ENCODE measurements at places on chromosomes 1 and 21. TPM values are rescaled to one million over a fixed set of nuclear protein-coding genes. Genes with fewer than 3 reads are reported as not detected.

- no peak for DNase-seq
- peaks cover 17% of the 10 kb centered on the region for H3K4me1 ChIP-seq
- H3K27me3 ChIP-seq: no peaks in the 10 kb centered on the region
- H3K27ac ChIP-seq: no peak overlapping the region
Observed at GRCh38 chr1:10209590-10209904, 823 bp upstream of the KIF1B start.

- H3K27ac ChIP-seq: no peak overlapping the region
- no peaks in the 10 kb centered on the region for H3K4me1 ChIP-seq
- no peaks in the 10 kb centered on the region for H3K27me3 ChIP-seq
Observed at GRCh38 chr21:40020651-40021050, 153.4 kb downstream of the PCP4 start.

DNA sequence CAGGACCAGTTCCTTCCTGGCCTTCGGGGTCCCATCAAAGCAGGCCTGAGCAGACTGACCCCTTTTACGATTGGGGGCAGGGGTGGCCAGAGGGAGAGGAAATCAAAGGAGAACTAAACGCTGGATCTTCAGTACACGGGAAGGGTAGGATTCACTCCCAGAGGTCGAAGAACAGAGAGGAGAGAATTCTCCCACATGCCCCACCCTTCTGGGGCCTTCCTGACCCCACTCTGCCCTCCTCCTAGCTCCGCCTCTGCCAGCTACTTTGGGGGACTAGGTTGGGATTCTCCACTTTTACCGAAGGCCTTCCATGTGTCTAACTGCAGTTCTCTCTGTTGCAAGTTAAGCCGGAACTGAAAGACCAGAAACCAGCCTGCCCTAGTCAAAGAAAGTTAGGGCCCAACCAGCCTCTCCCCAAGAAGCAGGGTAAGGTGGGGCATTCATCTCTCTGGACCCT, 654 bp upstream of the ARHGEF2 start:
- peak overlapping the region; percentile 93 for H3K4me3 ChIP-seq
- DNase-seq: no peak
- peaks cover 78% of the 10 kb centered on the region for H3K4me1 ChIP-seq

DNA sequence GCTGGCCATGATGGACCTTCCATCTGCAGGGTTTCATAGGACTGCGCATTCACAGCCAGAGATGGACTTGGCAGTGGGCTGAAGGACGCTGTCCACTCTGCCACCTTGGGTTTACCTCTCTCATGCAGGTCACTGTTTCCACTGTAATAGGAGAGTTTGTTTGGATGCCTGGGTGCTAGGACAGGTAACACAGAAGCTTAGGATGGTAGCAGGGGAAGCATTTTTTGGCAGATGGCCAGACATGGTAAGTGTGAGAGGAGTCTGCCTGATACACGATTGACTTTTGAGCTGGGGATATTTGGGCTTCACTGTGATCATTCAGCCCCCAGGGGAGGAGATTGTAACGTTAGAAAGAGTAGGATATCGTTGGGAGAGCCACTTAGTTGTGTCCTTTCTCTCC, 11.8 kb downstream of the PSEN2 start:
- no peak for DNase-seq
- no peaks in the 10 kb centered on the region for H3K27me3 ChIP-seq
- H3K4me3 ChIP-seq: peak overlapping the region; percentile 44
- peak overlapping the region; percentile 49 for H3K27ac ChIP-seq
- H3K36me3 ChIP-seq: no peaks in the 10 kb centered on the region
- peaks cover 50% of the 10 kb centered on the region for H3K4me1 ChIP-seq

- no peak overlapping the region for H3K27ac ChIP-seq
- peaks cover 11% of the 10 kb centered on the region for H3K4me1 ChIP-seq
- H3K36me3 ChIP-seq: no peaks in the 10 kb centered on the region
- DNase-seq: no peak
- H3K27me3 ChIP-seq: peaks cover 34% of the 10 kb centered on the region
- no peak overlapping the region for H3K4me3 ChIP-seq
Observed at GRCh38 chr1:110555807-110556470, 37.0 kb upstream of the KCNA10 start.

The PRR9 gene
- total RNA-seq: not detected

The TMEM52 gene
- total RNA-seq: 1.9 TPM

The FGR gene
- 3.0 TPM for total RNA-seq
